Ecto neural progenitor cell (in vitro differentiated cells): ENCODE measurements at places on chromosomes 12 and 14.

- DNase-seq = no peak
Observed at GRCh38 chr14:58408681-58409215, 13.0 kb downstream of the TOMM20L start.

GRCh38 chr12:60042835-60043234 is 447.0 kb downstream of the SLC16A7 start:
- no peak for DNase-seq

- no peak for DNase-seq
Observed at GRCh38 chr12:120453060-120453750, 7.0 kb downstream of the GATC start.

GRCh38 chr12:116382686-116383530 is 105.4 kb upstream of the MED13L start:
- DNase-seq = peak; percentile 61
